ENCODE measurements at places on chromosomes 4 and X.

GRCh38 chrX:120120223-120120622 is 4.5 kb upstream of the RHOXF1 start:
- DNase-seq = no peak

GRCh38 chr4:38016698-38017097 is 56.5 kb downstream of the PTTG2 start:
- no peak for DNase-seq

DNA sequence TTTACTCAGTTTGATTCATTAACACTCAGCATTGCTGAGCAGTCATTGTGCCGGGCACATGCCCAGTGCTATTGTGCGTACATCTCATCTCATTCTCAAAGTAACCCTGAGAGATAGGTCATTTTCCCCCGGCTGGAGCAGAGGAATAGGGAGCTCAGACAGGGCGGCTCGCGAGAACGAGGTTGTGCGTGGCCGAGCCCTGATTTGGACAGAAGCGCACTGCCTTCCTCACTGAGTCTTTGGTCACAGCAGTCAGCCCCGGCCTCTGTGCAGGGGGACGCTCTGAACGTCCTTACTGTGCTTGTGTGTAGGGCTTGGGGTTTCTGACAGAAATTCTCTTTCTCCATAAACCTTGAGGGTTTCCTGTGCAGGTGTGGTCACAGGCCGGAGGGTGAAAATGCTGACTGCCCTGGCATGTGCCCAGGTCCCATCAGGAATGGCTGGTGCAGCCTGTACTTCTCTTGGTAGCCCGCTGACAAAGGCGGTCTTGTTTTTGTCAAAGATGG is 39.5 kb downstream of the NOP14 start:
- DNase-seq = no peak

DNA sequence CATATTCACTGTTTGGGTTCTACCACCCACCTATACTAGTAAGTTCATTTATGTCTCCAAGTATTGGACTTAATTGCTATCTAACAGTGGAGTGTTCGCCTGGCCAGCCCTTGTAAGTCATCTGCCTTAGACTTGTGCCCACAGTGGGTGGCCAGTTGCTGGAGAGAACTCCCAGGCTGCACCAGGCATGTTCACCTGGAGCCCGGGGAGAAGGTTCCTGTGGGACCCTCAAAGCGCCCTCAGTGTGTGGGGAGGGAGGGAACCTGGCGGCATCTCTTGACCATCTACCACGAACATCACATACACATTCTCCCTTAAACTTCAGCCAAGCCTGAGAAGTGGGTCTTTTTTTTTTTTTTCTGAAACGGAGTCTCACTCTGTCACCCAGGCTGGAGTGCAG is 138.1 kb downstream of the CPZ start:
- DNase-seq = no peak

GRCh38 chr4:15793506-15794363 is 15.6 kb downstream of the CD38 start:
- no peak for DNase-seq

- no peak for DNase-seq
Observed at GRCh38 chr4:86279293-86279960, 80.4 kb downstream of the MAPK10 start.

GRCh38 chrX:107000013-107000515 is at the start of gene MORC4:
Gene MORC4 (minus strand): TSS chrX:107000212. CDS start chrX:106999969, 243 bp downstream.
- no peak for DNase-seq

- no peak for DNase-seq
Observed at GRCh38 chr4:182643801-182644682, 273.1 kb downstream of the DCTD start.

DNA sequence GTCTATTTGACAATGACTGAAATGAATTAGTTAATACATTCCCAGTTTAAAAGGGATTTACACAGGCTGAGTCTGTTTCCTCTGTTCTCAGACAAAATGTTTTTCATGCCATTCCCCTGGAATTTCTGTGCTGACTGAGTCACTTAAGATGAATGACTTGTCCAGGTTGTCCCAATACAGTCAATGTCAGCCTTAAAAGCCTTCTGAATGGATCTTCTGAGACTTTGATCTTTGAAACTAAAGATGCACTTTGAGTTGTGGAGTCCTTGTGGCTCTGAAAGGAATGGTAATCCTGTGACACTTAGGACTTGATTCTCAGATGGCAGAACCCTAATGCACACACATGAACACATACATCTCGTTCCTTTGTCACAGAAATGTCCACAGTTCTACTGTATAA is 622.2 kb upstream of the GRID2 start:
- no peak for DNase-seq

GRCh38 chrX:106919932-106920452 is at the start of gene CLDN2:
Gene CLDN2 (plus strand): TSS chrX:106920402. CDS start chrX:106928229, 7,827 bp downstream.
- DNase-seq = no peak

GRCh38 chr4:148737061-148737770 is 295.0 kb upstream of the NR3C2 start:
- DNase-seq = no peak

- no peak for DNase-seq
Observed at GRCh38 chr4:40908297-40908696, 158.5 kb downstream of the NSUN7 start.

DNA sequence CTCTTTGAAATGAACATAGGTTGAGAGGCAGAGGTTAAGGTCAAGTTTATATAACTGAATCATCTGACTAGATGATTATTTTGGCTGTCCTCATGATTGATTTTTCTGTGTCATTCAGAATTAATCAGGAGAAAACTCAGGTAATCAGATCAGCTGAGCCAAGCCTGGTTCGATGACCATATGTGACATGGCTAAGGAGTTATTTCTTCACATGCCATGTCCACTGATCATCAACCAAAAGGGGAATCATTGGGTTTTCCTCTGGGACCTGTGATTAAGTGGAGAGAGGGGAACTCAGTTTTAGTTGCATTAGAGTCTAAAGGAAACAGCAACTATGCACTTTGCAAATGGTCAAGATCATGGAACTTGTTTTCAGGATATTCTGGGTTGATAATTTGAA is 20.3 kb upstream of the PACRGL start:
- no peak for DNase-seq

DNA sequence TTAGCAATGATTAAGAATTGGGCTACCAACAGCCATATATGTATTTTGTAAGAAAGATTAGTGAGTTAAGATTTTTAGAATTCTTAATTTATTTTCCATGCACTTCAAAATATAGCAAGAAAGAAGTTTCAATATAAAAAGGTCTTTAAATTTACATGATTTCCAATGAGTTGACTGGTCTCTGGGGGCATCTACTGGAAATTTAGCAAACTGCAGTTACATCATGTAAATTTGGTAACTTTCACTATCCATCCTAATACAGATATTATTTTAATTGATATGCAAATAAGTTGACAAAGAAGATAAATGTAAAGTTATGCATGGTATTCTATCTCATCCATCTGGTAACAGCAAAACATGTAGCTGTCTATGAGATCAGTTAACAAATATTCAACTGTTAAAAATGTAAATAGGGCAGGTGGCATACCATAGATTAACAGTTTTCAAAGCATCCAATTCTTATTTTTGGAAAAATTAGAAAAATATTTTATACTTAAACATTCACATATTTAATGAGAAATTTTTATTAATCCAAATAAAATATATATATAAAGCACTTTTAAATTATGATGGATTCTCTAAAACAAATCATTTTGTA is 29.1 kb downstream of the TTC29 start:
- no peak for DNase-seq

- DNase-seq = no peak
Observed at GRCh38 chr4:114997576-114998247, 115.7 kb downstream of the NDST4 start.

Measured in KG1 (cell line).